Thoracic aorta (tissue), 2 donors: ENCODE measurements at places on chromosomes 4 and X.

GRCh38 chrX:119698845-119699244, 5.9 kb upstream of the SEPTIN6 start:
- no peak for DNase-seq

- no peak for DNase-seq
Measured at GRCh38 chrX:110413727-110414124, 55.1 kb downstream of the RTL9 start.

- no peak for DNase-seq
Measured at GRCh38 chr4:1727117-1728031, 6.1 kb downstream of the TACC3 start.

DNA sequence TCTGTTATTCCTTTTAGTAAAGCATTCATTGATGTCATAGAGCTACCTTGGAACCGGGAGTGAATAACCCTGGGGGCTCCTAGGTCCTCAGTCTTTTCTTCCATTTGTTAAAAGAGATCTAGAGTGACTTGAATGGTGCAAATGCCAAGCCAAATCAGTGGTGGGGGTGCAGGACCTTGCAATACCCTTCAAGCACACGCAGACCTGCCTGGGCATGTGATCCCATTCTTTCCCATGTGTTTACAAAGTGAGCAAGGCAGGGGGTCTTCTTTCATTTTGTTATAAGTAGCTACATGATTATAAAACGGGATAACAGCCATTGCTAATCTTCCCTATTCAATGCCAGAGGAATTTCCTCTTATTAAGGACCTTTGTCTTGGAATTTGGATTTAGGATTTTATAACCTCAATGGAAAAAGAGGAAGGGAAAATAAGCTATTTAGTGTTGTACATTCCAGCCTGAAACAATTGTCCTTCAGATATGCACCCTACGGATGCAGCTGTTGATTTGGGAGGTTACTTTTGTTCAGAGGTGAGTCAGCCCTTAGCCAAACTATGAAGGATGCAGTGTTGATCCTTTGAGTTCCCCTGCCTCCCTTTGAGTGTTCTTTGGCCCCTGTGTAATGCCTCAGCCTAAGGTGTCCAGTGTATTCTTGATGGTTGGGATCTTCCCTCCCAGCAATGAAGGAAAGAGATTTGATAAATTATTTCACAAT, 623.8 kb upstream of the HTR2C start:
- DNase-seq: no peak
